ENCODE measurements at places on chromosomes 3 and 15. TPM values are rescaled to one million over a fixed set of nuclear protein-coding genes. Genes with fewer than 3 reads are reported as not detected.

The CCR8 gene
- not detected for total RNA-seq

The SYNM gene
- total RNA-seq: 6.9 TPM

The STRIT1 gene
- total RNA-seq: not detected

The HES1 gene
- 3.8 TPM for total RNA-seq

The UPK1B gene
- total RNA-seq: not detected

The GOLGA6B gene
- not detected for total RNA-seq

The PLCH1 gene
- total RNA-seq: 0.11 TPM

The MRAS gene
- 73.6 TPM for total RNA-seq

The MYRIP gene
- total RNA-seq: 0.22 TPM

The SPESP1 gene
- total RNA-seq: 3.2 TPM

The RPSA gene
- 1,367 TPM for total RNA-seq

The FES gene
- total RNA-seq: 33.5 TPM

The ADGRG7 gene
- 1.1 TPM for total RNA-seq

The TM6SF1 gene
- total RNA-seq: 0.62 TPM

The ZNF502 gene
- total RNA-seq: 5.8 TPM

The MYL3 gene
- not detected for total RNA-seq

The LEKR1 gene
- total RNA-seq: 1.3 TPM

The ITIH1 gene
- not detected for total RNA-seq

The PLA2G4E gene
- not detected for total RNA-seq

The P2RY1 gene
- 1.1 TPM for total RNA-seq

The TSC22D2 gene
- 13.2 TPM for total RNA-seq

The COL6A6 gene
- total RNA-seq: 0.11 TPM

The DUOXA1 gene
- total RNA-seq: not detected

The IGSF11 gene
- total RNA-seq: not detected

The TTLL13 gene
- not detected for total RNA-seq

The ARNT2 gene
- total RNA-seq: 3.7 TPM

The PLS1 gene
- total RNA-seq: 1.8 TPM

The ROBO1 gene
- 63.6 TPM for total RNA-seq

The CAPN7 gene
- 43.5 TPM for total RNA-seq

The LMAN1L gene
- not detected for total RNA-seq

The ECE2 gene
- total RNA-seq: not detected

The CGNL1 gene
- 1.5 TPM for total RNA-seq

The RPP25 gene
- total RNA-seq: 2.1 TPM

The TNFSF10 gene
- 2.0 TPM for total RNA-seq

The BAHD1 gene
- 7.3 TPM for total RNA-seq

The TERC gene
- 759 TPM for total RNA-seq

The EBLN2 gene
- total RNA-seq: 7.7 TPM

The GP5 gene
- under 0.01 TPM for total RNA-seq

The GOLGA6L10 gene
- total RNA-seq: 0.11 TPM

The CYP11A1 gene
- total RNA-seq: 0.11 TPM

The BCHE gene
- 13.4 TPM for total RNA-seq

The CDHR4 gene
- total RNA-seq: 0.12 TPM

The PAQR5 gene
- 1.5 TPM for total RNA-seq

The SNURF gene
- total RNA-seq: 3.8 TPM

The ANKRD34C gene
- total RNA-seq: not detected

The EXD1 gene
- total RNA-seq: 0.11 TPM

The CFAP100 gene
- not detected for total RNA-seq

The CTXND1 gene
- under 0.01 TPM for total RNA-seq

Data from uterine smooth muscle cell (primary cell).